ENCODE measurements at places on chromosomes 6 and 20. TPM values are rescaled to one million over a fixed set of nuclear protein-coding genes. Genes with fewer than 3 reads are reported as not detected.

DNA sequence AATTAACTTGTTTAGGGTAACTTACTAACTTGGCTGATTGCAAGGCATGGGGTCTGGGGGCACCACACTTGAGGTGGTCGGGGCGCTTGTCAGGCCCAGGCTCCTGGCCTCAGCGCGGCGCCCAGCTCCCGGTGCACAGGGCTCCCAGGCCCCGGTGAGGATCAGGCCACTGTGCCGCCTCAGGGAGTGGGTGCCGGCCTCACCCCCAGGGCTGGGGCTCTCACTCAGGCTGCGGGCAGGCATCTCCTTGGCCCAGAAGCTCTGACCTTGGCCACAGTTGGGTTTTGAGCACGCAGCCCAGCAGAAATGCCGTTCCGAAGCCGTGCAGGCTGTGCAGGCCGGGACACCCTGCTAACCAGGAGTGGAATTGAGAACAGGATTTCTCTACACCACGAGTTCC, 37.8 kb upstream of the BHLHE23 start:
- H3K27ac ChIP-seq = no peak overlapping the region
- no peaks in the 10 kb centered on the region for H3K36me3 ChIP-seq
- no peak for DNase-seq
- no peaks in the 10 kb centered on the region for H3K4me1 ChIP-seq

- no peak overlapping the region for H3K4me3 ChIP-seq
- DNase-seq = peak; percentile 96
- H3K27ac ChIP-seq = peak overlapping the region; percentile 89
- no peaks in the 10 kb centered on the region for H3K27me3 ChIP-seq
These were observed 82.5 kb upstream of the PTPN1 start for GRCh38 chr20:50427719-50428083.

DNA sequence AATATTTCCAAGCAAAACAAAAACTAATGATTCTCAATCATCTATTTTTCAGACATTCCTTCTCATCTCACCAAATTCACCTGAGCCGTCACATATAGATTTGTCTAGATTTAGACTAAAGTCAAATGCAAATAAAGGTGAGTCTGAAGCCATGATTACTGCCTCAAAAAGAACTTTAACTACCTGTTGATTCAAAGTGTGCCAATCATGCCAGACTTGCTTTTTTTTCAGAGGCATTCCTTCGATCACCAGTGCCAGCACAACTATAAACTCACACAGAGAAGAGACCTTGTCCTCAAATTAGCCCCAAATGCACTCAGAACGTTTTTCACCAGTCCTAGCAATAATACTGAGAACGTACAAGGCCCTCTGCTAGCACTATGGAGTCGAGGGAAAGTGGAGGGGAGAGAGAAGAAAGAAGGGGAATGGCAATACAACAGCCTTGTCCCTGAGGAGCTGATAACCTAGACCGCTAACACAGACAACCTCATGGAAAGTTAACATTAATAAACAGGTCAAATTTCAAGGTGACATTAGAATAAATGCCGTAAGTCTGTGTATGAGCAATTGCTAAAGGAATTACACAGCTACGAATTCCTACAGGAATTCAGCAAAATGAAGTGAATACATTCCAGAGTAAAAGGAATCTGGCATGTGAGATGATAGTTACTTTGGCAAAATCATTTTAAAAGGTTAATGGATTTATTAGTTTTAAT, 60.9 kb downstream of the EPB41L2 start:
- H3K4me1 ChIP-seq = peaks cover 25% of the 10 kb centered on the region
- H3K27ac ChIP-seq = peak overlapping the region; percentile 44
- no peaks in the 10 kb centered on the region for H3K27me3 ChIP-seq
- H3K4me3 ChIP-seq = peak overlapping the region; percentile 9

DNA sequence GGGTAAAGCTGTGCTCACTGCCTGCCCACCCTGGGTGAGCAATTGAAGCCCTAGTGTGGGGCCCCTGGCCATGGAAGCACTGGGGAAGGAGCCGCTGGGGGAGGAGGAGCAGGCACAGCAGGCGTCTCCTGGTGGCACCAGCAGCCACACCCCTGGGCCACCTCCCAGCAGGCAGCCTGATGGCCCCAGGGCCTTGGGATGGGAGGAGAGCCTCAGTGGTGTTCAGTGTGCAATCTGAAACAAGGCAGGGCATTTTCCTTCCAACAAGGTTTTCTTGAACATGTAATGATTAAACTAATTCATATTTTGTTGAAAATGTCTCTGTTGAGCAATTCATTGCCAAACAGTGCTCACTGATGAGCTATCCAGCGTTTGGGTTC, 151.0 kb downstream of the ZDHHC14 start:
- H3K27ac ChIP-seq = peak overlapping the region; percentile 36
- peaks cover 76% of the 10 kb centered on the region for H3K4me1 ChIP-seq
- DNase-seq = no peak
- H3K36me3 ChIP-seq = no peaks in the 10 kb centered on the region
- H3K4me3 ChIP-seq = no peak overlapping the region

DNA sequence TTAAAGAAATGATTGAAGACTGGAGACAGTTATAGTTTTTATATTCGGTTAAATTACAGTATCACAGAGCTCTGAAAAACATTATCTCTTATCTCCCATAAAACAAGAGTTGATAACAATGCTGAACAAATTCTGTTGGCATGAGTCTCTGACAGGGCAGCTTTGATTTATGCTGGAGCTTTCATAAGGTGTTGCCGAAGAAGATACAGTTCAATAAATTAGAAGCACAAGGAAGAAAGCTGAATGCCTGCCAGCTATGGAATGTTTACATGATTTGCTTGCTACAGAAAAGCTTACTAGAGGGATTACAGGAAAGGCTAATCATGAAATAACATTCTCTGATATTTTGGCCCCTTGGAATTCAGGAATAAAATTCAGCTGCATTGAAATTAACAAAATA, 431.9 kb upstream of the GJE1 start:
- H3K27ac ChIP-seq = no peak overlapping the region
- no peak for DNase-seq
- H3K4me3 ChIP-seq = no peak overlapping the region
- H3K27me3 ChIP-seq = no peaks in the 10 kb centered on the region
- no peaks in the 10 kb centered on the region for H3K4me1 ChIP-seq

DNA sequence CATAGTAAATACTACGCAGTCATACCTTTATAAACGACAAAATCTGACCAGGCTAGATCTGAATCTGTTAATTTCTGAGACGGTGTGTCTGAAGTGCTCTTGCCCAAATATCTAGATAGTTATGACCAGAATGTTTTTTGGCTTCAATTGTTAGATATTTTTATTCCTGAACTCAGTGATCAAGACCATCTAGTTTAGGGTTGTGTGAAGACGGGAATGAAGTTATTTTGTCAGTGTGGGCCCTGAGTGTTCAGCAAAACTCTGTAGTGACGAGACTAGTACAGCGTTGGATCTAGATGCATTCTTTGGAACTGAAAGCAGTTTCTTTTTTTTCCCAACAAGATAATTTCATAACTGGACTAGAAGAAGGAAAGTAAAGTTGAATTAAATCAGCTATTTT, 3.1 kb downstream of the STXBP5 start:
- no peaks in the 10 kb centered on the region for H3K36me3 ChIP-seq
- peaks cover 39% of the 10 kb centered on the region for H3K4me1 ChIP-seq
- no peak for DNase-seq
- H3K4me3 ChIP-seq = peak overlapping the region; percentile 93

- H3K36me3 ChIP-seq = no peaks in the 10 kb centered on the region
- no peaks in the 10 kb centered on the region for H3K4me1 ChIP-seq
- no peak for DNase-seq
- no peaks in the 10 kb centered on the region for H3K27me3 ChIP-seq
- no peak overlapping the region for H3K27ac ChIP-seq
These were observed 197.3 kb downstream of the NRN1 start for GRCh38 chr6:5809450-5809849.

- DNase-seq = no peak
- no peaks in the 10 kb centered on the region for H3K27me3 ChIP-seq
- H3K4me3 ChIP-seq = no peak overlapping the region
- peaks cover 18% of the 10 kb centered on the region for H3K4me1 ChIP-seq
These were observed 51.7 kb downstream of the FAM50B start for GRCh38 chr6:3900744-3901336.

DNA sequence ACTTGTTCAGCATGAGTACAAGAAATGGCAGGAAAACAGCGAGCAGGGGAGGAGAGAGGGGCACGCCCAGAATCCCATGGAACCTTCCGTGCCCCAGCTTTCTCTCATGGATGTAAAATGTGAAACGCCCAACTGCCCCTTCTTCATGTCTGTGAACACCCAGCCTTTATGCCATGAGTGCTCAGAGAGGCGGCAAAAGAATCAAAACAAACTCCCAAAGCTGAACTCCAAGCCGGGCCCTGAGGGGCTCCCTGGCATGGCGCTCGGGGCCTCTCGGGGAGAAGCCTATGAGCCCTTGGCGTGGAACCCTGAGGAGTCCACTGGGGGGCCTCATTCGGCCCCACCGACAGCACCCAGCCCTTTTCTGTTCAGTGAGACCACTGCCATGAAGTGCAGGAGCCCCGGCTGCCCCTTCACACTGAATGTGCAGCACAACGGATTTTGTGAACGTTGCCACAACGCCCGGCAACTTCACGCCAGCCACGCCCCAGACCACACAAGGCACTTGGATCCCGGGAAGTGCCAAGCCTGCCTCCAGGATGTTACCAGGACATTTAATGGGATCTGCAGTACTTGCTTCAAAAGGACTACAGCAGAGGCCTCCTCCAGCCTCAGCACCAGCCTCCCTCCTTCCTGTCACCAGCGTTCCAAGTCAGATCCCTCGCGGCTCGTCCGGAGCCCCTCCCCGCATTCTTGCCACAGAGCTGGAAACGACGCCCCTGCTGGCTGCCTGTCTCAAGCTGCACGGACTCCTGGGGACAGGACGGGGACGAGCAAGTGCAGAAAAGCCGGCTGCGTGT, 11.6 kb downstream of the TNFAIP3 start:
- H3K27me3 ChIP-seq = no peaks in the 10 kb centered on the region
- H3K36me3 ChIP-seq = peaks cover 82% of the 10 kb centered on the region
- H3K4me1 ChIP-seq = peaks cover 4% of the 10 kb centered on the region
- no peak overlapping the region for H3K27ac ChIP-seq

GRCh38 chr6:154482858-154483257, 27.6 kb downstream of the CNKSR3 start:
- H3K4me3 ChIP-seq = no peak overlapping the region
- no peak overlapping the region for H3K27ac ChIP-seq
- peaks cover 22% of the 10 kb centered on the region for H3K4me1 ChIP-seq
- no peaks in the 10 kb centered on the region for H3K36me3 ChIP-seq
- H3K27me3 ChIP-seq = no peaks in the 10 kb centered on the region

- H3K36me3 ChIP-seq = no peaks in the 10 kb centered on the region
- H3K4me3 ChIP-seq = no peak overlapping the region
- H3K4me1 ChIP-seq = no peaks in the 10 kb centered on the region
- no peak overlapping the region for H3K27ac ChIP-seq
- no peaks in the 10 kb centered on the region for H3K27me3 ChIP-seq
These were observed 63.9 kb downstream of the PDE10A start for GRCh38 chr6:165599121-165599520.

DNA sequence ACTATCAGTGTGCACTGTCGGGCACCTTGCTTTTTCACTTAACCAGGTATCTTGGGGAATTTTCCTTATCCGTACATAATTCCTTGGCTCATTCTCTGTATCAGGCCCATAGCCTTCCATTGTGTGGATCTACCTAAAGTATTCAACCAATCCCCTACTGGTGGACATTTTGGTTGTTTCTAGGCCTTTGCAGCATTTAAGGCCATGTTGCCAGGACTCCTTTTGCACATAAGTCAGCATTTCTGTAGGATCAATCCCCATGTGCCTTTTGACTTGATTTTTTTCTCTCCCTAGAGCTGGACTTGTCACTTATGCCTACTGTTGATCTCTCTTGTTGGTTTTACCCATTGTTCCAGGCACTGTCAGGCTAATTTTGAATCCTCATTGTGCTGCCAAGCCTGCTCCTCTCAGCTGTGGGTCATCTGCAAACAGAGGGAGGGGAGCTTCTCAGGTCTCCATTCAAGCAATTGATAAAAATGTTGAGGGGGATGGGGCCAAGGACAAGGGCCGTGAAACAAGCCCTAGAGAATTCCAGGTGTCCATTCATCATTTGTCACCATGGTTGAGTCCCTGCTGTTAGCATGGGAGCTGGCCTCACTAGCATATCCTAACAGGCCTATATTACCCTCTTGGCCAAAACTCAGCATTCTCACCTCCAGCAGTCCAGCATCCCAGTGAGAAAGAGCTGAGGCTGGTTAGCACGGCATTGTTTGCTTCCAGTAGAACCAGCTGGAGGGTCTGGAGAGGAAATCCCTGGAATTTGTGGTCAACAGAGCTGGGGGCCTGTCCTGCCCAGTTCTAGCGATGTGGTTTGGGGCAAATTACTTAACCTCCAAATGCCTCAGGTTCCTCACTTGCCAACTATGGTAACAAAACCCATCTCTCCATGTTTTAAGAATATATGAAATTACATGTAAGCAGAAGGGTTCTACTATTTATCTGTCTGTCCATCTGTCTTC, 178.4 kb downstream of the MRPL14 start:
- no peaks in the 10 kb centered on the region for H3K27me3 ChIP-seq
- no peak for DNase-seq
- no peak overlapping the region for H3K4me3 ChIP-seq
- peaks cover 5% of the 10 kb centered on the region for H3K4me1 ChIP-seq

GRCh38 chr6:87738000-87738399, 36.0 kb upstream of the AKIRIN2 start:
- H3K27me3 ChIP-seq = no peaks in the 10 kb centered on the region
- H3K4me1 ChIP-seq = peaks cover under 1% of the 10 kb centered on the region
- no peaks in the 10 kb centered on the region for H3K36me3 ChIP-seq
- no peak overlapping the region for H3K27ac ChIP-seq

- H3K27ac ChIP-seq = no peak overlapping the region
- H3K4me3 ChIP-seq = no peak overlapping the region
- no peaks in the 10 kb centered on the region for H3K36me3 ChIP-seq
These were observed 46.4 kb upstream of the CHD6 start for GRCh38 chr20:41664584-41664983.

DNA sequence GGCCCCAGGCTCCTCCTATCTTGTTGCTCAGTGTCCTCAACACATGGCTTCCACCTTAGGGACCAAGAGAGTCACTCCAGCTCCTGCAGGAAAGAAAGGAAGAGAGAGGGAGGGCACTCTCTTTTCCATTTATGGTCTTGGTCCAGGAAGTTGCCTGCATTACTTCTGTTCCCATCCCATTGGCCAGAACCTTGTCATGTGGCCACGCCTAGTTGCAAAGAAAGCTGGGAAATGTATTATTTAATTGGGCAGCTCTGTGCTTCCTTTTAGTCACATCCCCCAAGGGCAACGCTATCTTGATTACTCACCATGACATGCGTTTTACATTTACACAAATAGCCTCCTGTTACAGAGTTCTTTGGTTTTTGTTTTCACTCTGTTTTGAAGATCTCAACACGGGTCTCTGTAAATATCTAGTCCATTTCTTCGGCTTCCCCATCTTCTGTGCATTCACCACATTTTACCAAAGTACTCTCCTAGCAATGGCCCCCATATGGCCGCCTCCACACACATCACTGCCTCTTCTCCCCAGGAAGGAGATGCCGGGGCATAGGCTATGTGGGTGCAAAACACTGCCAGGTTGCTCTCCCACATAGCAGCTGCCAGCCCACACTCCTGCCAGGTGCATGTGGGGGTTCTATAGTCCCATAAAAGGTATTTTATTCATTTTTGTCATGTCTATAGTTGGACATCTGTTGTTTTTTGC, 35.7 kb upstream of the ZMYND8 start:
- no peak overlapping the region for H3K4me3 ChIP-seq
- peak overlapping the region; percentile 77 for H3K27ac ChIP-seq
- DNase-seq = peak; percentile 30
- peaks cover 3% of the 10 kb centered on the region for H3K4me1 ChIP-seq
- no peaks in the 10 kb centered on the region for H3K27me3 ChIP-seq

Gene KCNK5
- total RNA-seq = 0.22 TPM

Gene TSPO2
- total RNA-seq = not detected

Gene VSTM2L
- 1.6 TPM for total RNA-seq

Gene MATN4
- total RNA-seq = not detected

Gene SNAP91
- 0.13 TPM for total RNA-seq

Gene RAB44
- not detected for total RNA-seq

Gene ZSCAN31
- total RNA-seq = 4.0 TPM

Gene IL17F
- not detected for total RNA-seq

Gene POU3F2
- total RNA-seq = 0.07 TPM

Gene OR2J3
- not detected for total RNA-seq

Gene LYRM2
- 15.8 TPM for total RNA-seq

Gene LTV1
- total RNA-seq = 25.6 TPM
